Panc1 (cell line): ENCODE measurements at places on chromosomes 5 and 9.

GRCh38 chr5:1225081-1225480 is at the start of gene SLC6A18:
Gene SLC6A18 (plus strand): TSS chr5:1225381. CDS start chr5:1225478, 97 bp downstream.
- no peak for DNase-seq

DNA sequence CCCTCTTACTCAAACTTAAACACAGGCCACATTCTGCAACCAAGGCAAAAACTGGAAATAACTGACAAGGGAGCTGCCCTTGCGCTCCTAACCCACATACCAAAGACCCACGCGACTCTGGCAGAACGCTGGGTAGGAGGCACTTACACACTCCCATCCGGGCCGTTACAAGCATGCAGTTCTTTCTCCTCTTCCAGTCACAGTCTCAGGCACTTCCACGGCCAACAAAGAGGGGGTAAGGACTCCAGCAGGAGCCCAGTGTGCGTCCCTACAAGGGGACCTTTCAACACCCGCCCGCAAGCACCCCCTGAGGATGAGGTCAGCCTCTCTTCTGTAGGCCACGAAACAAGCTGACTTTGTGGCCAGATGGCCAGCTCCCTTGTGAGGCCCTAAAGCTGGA is 57.4 kb downstream of the SERINC5 start:
- DNase-seq, result no peak

GRCh38 chr9:69121155-69122081 is 52.7 kb upstream of the TJP2 start:
- DNase-seq, result no peak

DNA sequence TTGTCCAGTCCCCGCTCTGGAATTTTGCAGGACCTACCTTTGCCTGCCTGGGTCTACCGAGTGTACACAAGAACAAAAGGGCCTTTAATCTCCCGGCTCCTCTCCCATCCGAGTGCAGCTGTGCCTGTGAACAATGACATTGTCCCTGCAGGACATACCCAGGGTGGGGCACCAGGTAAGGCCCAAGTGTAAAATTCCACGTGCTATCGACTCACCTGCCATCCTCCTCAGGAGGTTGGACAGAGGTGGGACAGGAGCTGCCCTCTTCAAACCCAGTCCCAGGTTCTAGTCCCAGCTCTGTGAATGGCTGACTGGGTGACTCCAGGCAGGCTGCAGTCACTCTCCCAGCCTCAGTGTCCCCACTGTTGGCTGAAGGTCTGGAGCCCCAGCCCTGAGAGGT is 159.6 kb upstream of the ALDH1B1 start:
- no peak for DNase-seq

DNA sequence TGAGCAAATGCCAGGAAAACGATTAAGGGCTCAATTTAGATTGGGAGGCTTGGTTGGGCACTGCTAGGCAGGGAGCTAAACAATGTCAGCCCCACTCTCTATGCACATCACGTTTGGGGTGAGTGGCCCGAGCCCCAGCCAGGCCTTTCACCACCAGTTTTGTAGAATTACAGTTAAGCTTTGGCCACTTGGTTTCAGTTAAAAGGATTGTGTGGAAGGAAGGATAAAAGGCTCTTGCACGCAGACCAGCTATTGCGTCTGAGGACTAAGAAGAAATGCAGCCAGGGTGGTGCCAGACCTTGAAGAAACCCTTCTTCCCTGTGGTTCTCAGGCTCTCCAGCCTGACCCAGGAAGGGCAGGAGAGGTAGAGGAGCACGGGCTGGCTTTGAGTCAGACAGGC is 125.3 kb upstream of the SLC44A1 start:
- no peak for DNase-seq
